ENCODE measurements at places on chromosomes 12 and 14. TPM values are rescaled to one million over a fixed set of nuclear protein-coding genes. Genes with fewer than 3 reads are reported as not detected.
A peak's percentile ranks its signal among the peaks of the same experiment; 100 is the strongest.

- no peak for DNase-seq
These were observed 227.8 kb downstream of the ZFP36L1 start for GRCh38 chr14:68564826-68565759.

DNA sequence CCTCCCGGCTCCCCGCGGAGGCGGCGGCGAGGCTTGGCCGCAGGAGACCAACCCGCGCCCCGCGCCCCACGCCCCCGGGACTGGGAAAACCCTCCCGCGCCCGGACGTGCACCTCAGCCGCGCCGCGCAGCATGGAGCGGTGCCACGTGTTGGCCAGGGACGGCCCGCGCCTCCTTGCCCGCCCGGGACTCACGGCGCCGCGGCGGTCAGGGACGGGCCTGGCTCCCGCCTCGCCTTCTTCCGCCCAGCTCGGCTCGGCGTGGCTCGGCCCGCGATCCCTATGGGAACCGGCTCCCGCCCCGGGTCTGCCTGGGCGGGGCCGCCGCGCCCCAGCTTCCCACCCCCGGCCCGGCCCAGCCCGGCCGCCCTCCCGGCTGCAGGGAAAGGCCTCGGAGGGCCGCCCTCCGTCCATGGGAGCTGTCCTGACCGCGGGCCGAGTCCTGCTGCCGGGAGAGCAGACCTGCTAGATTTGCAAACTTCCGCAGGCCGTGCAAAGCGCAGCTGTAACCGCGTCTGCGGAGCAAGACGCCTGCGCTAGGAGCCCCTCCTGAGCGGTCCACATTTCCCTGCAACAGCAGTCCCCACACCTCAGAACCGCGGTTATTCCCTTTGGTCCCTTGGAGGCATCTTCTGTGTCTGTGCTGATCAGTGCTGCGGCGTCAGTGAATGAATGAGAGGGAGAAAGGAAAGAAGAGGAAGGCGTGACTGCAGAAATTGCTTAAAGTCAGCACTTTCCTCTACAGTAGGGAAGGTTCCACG, at the start of gene CDKL1:
Gene CDKL1, minus strand, starts transcription at position 251 of the 759 bp plus-strand sequence. CDS start 1,013 bp downstream, outside the sequence.
- DNase-seq: peak; percentile 88

The ESPL1 gene
- total RNA-seq: 1.0 TPM

GRCh38 chr14:73286598-73286997, 49.3 kb downstream of the PAPLN start:
- no peak for DNase-seq

DNA sequence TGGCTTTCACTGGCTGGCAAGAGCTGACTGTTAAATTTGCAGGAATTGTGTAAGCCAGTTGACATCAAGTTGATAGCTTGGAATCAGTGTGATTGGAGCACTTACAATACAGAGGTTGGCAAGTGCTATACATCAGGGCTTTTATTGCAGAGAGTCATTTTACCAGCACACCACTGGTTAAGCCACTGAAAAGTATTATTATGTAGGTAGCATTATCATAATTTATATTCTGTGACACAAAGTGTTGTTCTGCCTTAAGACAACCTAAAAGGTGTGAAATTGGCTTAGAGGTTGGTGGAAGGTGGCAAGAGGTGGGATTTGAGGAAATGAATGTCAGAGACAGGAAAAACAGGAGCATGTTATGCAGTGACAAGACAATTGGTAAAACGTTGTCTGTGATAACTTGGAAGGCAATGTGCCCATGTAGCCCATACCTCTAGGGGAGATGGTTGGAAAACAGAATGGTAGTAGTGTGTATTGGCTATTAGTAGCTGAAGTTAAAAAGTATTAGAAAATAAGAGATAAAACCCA, 172.9 kb upstream of the PRICKLE1 start:
- DNase-seq: no peak

DNA sequence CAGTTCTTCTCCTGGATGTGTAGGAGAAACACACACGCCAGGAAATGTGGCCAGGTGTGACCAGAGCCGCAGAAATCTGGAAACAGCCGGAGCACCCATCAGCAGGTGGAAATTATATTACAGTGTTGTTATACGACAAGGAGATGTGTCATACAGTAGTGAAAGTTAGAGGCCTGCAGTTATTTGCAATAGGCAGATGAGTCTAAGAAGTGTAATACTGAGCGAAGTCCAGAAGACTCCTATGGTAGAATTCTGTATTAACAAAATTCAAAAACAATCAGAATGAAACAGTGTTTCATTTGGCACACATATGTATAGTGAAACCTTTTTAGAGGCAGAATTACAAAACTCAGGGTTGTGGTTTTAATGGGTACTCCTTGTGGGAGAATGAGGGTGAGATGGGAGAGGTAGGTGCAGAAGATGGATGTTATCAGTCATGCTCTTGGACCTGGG, 39.3 kb upstream of the AMN start:
- DNase-seq: no peak

The OR6C2 gene
- not detected for total RNA-seq

GRCh38 chr14:52961060-52961639, 10.3 kb upstream of the FERMT2 start:
- DNase-seq: no peak

- no peak for DNase-seq
These were observed 184.8 kb upstream of the RPH3A start for GRCh38 chr12:112606611-112607365.

The NANOG gene
- 0.56 TPM for total RNA-seq

The ACOT6 gene
- total RNA-seq: not detected

The PRKD1 gene
- total RNA-seq: 38.7 TPM

The CD163 gene
- total RNA-seq: 252 TPM

- DNase-seq: no peak
These were observed 3.5 kb upstream of the HCFC2 start for GRCh38 chr12:104060791-104061190.

DNA sequence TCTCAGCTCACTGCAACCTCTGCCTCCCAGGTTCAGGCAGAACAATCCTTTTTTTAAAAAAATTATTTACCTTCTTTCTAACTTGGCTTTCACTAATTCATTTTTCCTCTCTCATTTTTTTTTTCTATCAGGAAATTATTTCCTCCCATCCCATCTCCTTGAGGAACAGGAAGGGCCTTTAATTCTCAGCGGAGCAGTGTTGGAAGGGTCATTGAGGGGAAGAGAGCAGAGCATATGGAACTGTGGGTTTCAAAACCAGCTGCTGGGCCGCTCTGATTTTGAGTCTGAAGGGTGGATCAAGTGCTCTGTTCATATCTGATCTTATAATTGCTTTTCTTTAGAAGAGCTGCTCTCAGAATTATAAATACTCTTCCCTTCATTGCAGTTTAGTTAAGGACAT, 29.0 kb downstream of the NUBPL start:
- no peak for DNase-seq

DNA sequence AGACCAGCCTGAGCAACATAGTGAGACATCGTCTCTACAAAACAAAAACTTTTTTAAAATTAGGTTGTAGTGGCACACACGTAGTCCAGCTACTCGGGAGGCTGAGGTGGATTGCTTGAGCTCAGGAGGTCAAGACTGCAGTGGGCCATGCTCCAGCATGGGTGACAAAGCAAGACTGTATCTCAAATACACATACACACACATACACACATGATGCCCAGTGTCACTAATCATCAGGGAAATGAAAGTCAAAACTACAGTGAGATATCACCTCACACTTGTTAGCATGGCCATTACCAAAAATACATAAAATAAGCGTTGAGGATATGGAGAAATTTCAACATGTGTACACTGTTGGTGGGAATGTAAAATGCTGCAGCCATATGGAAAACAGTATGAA, 33.2 kb upstream of the KICS2 start:
- no peak for DNase-seq

DNA sequence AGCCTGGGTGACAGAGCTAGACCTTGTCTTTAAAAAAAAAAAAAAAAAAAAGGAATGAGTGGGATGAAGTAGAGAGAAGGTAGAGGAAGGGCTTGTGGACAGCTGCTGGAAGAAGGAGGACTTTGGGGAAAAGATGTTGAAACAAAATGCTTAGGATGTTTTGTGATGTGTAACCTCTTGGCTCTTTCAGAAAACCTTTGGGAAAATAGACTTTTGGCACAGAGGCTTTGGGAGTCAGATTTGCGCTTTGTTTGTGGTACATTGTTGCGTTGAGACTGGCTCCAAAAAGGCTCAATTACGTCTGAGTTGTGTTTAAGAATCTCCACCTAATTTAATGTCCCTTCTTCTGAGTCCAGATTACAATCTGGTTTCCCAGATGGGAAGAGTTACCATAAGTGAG, 32.9 kb upstream of the SPTLC2 start:
- DNase-seq: no peak

DNA sequence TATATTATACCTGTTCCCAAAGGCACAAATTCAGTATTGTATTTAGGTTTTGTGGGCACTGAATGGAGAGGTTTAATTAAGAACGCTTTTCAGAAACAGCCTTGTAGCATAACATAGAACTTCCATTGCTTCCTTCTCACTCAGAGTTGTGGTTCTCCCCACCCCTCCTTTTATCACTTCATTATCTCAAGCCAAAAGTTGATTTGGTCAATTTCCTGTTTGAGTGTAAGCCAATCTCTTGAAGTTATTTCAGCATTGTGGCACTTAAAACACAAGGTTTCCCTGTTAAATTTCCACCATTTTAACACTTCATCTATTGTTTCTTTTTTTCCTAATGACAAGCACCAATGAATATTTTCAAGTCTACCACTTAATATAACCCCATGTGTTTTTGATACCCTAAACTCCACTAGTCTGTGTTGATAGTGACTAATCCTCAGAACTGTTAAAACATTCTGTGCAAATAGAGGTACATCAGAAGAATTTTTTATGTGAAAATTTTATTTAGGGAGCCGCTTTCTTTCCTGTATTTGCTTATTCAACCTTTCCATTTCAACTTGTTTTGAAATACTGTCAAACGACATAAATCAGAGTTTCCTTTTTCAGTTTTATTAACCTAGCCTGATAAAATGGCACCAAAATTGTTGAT, 340.1 kb downstream of the BCAT1 start:
- DNase-seq: no peak

DNA sequence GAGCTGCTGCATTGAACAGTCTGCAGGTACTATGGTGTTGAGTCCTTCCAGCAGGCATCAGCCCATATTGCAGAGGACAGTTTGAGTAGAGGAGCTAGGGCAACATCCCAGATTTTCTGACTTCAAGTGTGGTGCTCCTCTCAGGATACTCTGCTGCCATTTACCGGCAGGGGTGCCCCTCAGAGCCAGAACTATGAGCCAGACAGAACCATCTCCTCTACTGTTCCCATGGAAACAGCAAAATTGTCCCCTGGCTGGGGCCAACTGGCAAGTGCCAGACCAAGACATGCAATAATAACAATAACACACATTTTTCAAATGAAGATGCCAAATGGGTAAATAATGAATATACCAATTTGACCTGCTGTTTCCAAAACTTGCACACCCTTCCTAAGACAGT, 102.9 kb downstream of the ADCK1 start:
- no peak for DNase-seq

GRCh38 chr12:113797535-113797868, 168.6 kb downstream of the RBM19 start:
- no peak for DNase-seq

The OTX2 gene
- total RNA-seq: not detected

The OSGEP gene
- total RNA-seq: 28.7 TPM

The ALDH1L2 gene
- total RNA-seq: 56.8 TPM

GRCh38 chr12:125512541-125513298, 447.5 kb downstream of the AACS start:
- DNase-seq: no peak

DNA sequence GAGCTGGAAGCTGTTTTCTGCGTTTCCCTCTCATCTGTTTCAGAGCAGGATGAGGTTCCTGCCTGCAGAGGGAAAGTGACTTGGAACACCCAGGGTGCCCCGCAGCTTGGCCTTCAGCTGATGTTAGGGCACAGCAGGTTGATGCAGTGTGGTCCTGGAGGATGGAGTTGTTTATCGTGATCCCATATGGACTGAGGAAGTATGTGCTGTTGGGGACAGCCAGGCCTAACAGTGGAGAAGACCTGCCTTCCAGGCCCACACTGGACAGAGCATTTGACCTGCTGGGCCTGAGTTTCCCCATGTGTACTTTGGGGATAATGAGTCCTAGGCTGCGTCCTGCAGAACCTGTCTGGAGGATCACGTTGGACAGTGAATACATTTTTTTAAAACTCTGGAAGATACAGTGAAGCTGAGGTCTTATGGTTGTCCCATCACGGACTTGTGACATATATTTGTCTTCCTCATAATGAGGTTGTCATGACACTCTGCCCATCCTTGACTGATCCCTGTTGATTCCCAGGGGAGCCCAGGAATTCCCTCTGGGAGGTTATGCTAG, 12.8 kb downstream of the SERPINA1 start:
- DNase-seq: no peak

GRCh38 chr14:103854017-103854808, 6.8 kb upstream of the PPP1R13B start:
- DNase-seq: peak; percentile 50

DNA sequence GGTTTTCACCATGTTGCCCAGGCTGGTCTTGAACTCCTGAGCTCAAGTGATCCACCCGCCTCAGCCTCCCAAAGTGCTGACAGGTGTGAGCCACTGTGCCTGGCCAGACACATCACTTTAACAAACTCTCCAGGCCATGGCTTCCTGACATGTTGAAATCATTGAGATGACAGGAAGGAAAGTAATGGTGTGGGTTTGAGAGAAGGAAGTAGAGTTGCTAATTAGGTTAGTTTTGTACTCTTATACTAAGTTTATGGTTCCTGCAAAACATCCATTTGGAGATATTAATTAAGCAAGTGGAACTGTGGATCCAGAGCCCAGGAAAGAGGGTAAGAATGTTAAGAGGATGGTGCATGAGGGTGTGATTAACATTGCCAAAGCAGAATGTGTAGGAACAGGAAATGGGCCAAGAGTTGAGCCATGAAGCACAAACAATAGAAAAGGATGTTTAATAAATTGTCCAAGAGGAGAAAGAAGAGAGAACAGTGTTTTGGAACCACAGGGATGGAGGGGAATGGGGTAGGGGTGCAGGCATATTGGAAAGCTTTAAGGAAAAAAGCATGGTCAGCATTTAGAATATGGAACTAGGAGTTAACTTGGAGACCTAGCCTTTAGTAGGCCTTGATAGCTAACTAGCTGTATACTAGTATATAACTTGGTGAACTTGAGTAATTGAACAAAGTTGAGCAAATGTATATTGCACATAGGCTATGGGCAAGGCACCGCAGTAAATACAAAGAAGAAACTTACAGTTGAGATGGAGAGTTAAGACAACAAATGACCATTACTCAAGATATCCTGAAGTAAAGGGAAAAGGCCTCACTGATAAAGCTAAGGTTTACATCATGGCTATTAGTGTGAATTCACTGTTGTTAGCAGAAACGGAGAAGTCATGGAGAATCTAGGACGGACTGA, 91.3 kb upstream of the DNM1L start:
- DNase-seq: no peak
